ENCODE measurements at places on chromosomes 5 and 9. TPM values are rescaled to one million over a fixed set of nuclear protein-coding genes. Genes with fewer than 3 reads are reported as not detected.

The LECT2 gene
- not detected for total RNA-seq

The ZNF169 gene
- 1.9 TPM for total RNA-seq

The FBP2 gene
- 0.06 TPM for total RNA-seq

The BTNL8 gene
- total RNA-seq = not detected

The GRM6 gene
- not detected for total RNA-seq

The FGF10 gene
- total RNA-seq = not detected

The ZNF622 gene
- 70.1 TPM for total RNA-seq

The CD72 gene
- total RNA-seq = 0.16 TPM

The ADAMTS2 gene
- 0.10 TPM for total RNA-seq

The SLC46A2 gene
- not detected for total RNA-seq

The SOX30 gene
- not detected for total RNA-seq

The SELENOP gene
- 0.18 TPM for total RNA-seq

Data from A549 treated with Hydrocortisone at 1 μM for 4 hours (cell line).